MCF 10A (cell line): ENCODE measurements at places on chromosomes 7 and 10.

DNA sequence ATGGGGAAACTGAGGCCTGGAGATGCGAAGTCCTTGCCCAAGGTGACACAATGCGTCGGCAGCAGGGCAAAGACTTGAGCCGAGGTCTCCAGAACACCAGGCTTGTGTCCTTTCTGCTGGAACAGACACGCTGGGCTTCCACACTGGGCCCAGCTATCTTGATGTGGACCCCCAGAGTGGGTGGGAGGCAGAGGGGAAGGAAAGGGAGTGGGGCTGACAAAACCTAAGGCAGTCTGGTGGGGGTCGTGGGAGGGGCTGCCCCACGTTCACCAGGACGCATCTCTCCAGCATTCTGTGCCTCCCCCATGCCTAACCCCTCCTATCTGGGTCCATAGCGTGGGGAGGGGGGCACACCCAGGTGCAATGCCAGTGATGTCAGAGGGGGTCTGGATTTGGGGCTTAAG, 38.1 kb downstream of the PPIF start:
- no peak for DNase-seq

DNA sequence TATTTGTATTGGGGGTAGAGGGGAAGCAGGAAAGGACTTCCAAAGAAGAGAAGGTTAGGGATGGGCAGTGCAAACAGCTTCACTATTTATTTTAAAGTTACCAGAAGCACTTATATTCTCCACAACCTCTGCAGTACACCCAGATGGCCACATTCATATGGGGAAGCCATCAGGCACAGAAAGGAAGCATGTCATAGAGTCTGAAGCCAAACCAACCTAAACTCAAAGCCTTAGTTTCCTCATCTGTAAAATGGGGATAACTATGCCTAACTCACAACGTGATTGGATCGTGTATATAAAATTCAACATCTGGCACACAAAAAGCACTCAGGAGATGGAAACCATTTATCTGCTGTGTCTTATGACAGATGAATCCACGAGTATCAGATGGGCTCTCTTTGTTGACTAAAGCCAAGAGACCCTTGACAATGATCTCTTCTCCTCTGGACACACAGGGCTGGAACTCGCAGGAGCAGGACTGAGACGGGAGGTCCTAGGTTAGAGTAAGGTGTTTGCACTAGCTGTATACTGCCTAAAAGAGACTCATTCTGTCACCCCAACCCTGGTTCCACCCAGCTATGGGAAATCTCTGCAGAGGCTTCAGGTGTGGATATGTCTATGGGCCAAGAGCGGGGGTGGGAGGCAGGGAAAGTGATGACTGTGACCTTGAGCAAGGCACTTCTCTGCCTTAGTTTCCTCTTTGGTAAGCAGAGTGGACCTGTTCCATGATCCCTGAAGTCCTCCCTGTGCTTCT, 1.8 kb downstream of the KIAA1549 start:
- peak; percentile 21 for DNase-seq

DNA sequence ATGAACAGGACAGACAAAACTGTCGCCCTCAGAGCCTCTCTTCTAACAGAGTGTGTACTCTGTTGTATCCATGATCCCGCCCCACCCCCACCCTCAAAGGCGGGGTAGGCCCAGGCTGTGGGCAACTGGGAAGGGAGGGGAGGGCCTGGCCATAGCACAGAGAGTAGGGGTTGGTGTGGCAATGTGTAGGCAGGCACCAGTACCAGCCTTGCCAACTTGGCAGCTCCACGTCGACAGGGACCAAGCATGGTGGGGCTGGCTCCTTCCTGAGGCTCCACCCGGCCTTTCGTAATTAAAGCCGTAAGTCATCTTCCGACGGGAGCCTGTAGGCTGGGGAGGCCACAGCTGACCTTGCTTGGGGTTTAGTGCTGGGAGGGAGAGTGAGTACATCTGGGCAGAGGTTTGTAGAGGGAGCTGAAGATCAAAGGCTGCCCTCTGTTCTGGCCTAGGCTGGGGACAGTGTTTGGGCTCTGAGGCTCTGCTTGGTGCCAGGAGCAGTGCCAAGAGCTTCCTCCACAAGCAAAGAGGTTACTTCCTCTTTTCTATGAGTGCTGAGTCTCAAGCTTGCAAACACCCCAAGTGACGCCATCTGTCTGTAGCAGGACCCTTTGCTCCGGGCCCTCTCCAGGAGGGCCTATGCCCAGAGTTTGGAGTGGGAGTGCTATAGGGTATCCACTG, 121.6 kb downstream of the C10orf105 start:
- DNase-seq: peak; percentile 65

DNA sequence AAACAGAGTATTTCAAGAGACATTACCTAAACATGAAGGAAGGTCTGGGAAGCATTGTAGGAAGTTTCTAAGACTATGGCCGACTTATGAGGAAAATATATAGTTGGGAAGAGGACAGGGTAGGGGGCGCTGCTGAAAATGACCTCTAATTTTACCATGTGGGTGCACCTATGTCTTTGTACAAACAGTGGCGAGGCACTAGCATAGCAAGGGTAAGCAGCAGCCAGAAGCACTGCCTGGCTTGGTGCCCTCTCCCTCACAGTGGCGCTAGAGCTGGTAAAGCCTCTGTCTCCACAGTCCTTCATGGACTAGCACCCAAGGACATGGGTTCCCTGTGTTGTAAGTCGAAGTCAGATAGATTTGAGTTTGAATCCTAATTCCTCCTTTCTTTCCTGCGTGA, 461.2 kb downstream of the INHBA start:
- no peak for DNase-seq

DNA sequence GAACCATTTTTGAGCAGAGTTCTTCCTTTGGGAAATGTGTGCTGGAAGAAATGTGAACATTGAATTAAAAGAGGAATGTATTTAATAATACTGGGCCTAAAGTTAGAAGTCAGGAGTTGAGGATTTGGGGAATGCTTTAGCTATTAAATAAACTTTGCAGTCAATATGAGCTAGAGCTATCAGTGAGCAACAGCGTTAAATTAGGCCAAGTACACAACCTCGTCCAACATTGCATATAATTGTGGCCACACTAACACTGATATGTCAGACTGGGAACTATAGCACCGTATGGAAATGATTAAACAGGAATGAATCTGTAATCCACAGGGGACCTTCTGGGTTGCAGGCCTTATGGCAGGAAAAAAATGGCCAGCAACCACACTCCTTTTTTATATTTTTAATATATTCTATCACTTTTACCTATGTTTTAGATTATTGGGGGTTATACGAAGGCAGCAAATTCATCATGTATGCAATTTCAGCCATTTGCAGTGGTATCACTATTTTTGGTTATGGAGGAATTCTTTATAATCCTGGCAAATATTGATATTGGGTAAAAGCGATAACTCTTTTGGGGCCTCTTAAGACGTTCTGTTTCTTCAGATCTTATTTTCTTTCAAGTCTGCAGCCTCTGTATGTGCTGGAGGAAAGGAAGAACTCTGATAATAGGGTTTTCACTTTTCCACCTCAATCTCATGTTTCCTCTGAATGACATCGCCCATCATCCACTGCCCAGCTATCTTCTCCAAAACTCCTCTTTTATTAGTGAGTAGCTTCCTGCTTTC, 236.3 kb upstream of the PLXDC2 start:
- no peak for DNase-seq

DNA sequence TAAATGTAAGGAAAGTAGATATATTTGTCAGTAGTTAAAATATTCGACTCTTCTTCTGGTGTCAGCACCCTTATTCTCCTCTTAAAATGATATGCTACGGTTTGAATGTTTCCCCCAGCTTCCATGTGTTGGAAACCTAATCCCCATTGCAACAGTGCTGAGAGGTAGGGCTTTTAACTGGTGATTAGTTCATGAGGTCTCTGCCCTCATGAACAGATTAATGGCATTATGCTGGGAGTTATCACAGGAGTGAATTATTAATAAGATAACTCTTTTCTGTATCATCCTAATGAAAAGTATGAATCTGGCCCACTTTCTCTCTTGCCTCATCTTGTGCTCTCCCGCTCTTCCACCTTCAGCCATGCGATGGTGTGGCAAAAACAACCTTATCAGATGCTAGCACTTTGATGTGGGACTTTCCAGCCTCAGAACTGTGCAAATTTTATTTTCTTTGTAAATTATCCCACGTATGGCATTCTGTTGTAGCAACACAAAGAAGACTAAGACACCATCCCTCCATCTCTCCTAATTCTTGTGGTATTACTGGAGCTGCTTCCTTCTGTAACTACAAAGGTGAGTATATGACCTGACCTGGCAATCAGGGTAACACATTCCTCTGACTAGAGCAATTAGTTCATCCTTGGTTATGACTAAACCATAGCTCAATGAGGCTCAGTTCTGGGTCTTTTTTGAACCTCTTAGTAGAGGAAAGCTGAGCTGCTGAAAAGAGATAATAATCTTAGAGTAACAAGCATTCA, 171.1 kb upstream of the TMEM196 start:
- no peak for DNase-seq

DNA sequence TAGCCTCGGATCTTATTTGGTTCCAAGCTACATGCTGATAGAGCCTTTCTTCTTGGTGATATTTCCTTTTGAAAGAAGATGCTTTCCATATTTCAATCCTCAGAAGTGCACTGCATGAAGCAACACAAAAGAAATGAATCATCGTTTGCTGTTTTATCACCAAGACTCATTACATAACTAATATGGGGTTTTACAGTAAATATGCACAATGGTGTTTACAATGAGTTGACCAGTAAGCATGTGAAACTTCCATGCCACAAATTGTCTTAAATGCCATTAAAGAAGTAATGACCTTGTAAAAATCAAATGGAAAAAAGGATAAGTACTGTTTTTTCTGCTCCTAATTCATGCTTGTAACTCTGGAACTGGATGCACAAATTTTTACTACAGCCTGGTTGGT, 1017.0 kb upstream of the GHITM start:
- peak; percentile 27 for DNase-seq

- DNase-seq: peak; percentile 90
Observed at GRCh38 chr7:50379082-50379481, 71.1 kb downstream of the FIGNL1 start.

- no peak for DNase-seq
Observed at GRCh38 chr10:120186506-120186905, 270.5 kb upstream of the PLPP4 start.
